ENCODE measurements at places on chromosomes 6 and 20.

GRCh38 chr6:13288969-13289391, 39.4 kb downstream of the TBC1D7 start:
- no peak for DNase-seq

DNA sequence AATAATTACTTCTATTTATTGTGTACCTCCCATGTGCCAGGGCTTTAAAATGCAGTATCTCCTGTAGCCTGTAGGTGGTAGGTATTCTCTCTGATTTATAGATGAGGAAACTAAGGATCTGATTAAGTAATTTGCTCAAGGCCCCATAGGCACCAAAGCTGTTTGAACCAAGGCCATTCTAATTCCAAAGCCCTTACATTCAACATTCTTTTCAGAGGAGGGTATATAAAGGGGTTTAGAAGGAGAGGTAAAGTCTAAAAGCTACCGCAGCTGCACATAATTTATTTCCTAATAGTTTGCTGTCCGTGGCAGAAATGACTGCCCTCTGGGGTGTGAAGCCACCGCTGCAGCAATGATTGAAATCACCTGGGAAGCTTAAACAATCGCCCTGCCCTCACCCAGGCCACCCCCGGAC, 95.0 kb upstream of the FAM8A1 start:
- no peak for DNase-seq

GRCh38 chr6:78551361-78551760, 316.0 kb upstream of the IRAK1BP1 start:
- DNase-seq, result no peak

DNA sequence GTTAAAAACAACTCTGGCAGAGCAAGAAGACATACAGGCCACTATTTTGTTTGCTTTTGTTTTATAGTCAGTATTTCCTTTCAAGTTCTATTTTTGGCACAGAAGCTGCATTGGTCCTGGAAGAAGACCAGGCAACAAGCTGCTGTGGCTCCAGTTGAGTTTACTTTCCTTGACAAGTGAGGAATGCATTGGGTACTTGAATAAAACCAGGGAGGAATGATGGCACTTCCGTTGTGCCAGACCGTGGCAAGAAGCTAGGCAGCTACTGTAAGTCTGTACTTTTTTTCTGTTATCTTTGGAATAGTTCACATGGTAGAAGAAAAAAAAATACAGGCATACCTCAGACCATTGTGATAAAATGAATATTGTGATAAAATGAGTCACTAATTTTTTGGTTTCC, 66.3 kb downstream of the NCOA3 start:
- DNase-seq, result no peak

DNA sequence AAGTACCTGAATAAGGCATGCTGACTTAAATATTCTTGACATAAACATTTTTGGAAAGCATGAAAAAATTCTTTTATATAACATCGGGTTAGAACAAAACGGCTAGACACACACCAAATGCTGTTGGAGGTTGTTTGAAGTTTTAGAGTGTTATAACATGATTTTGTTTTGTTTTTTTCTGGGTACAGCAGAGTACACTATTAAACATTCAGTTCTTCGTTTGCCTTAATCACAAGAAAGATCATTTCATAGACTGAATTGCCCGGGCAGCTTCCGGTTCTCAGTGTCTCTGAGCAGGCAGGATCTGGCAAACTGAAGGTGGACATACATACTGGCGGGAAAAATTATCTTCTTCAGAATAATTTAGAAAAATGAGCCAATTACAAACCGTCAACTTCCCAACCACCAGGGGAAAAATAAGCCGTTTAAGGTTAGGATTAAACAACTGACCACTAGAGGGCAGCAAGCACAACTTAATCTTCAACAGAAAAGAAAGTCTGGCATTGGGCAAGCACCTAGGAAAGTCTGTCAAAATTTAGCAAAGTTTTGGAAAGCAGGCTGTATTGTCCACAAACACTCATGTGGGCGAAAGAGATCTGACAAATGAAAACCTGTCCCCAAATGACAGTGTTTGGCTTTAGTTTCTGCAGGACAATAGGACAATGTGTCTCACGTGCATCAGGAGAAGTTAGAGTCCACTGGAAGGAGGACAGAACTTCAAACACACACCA, 15.0 kb downstream of the ZNF217 start:
- DNase-seq, result peak; percentile 4

DNA sequence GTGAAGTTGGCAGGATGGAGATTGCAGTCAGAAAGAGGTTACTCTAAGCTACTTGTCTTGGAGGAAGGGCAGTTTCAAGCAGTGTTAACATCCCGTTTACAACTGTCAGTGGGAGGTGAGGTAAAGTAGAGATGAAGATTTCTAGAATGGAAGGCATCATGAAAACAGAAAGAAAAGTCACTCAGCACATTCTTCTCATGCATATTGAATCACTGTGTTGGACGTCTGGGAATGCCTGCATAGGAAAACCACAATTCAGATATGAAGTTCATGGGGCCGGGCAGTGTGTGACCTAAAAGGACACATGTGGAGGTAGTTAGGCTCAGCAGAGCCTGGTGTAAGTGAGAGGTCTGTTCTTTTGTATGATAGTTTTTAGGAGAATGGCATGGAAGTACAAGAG, 73.5 kb upstream of the LAMP5 start:
- DNase-seq, result no peak

GRCh38 chr6:23696992-23697391, 429.0 kb upstream of the NRSN1 start:
- DNase-seq, result no peak

GRCh38 chr6:159513914-159514313, 179.1 kb downstream of the SOD2 start:
- no peak for DNase-seq

GRCh38 chr20:39849664-39850063, 839.4 kb downstream of the MAFB start:
- no peak for DNase-seq

GRCh38 chr6:108074057-108074358, 533 bp downstream of the OSTM1 start:
- DNase-seq, result no peak

DNA sequence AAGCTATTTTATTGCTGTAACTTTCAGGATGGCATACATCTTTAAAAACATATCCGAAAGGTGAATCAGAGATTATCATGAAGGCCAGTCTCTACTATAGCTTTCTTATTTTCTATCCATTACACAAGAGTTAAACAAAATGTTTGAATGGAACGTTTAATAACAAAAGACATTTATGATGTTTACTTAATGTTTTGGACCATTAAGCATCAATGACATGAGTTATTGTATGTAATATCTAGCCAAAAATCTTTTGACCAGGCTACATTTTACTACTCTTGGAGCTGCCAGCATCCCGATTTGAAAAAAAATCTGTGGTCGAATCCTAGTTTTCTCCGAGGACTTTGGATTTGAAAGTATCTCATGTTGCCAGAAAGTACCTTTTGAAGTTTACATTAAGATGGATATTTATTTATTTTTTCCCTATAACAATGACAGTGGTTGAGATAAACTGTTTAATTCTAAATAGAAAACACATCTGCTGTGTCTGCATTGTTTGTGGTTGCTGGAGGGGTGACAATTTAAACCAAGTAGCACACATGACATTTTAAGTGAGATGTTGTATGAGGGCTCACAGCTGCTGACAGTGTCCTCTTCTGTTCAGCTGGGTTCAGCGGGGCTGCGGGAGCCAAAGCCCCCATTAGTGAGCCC, 293.7 kb upstream of the TCF21 start:
- DNase-seq, result no peak

GRCh38 chr6:12069891-12070529, 57.9 kb downstream of the HIVEP1 start:
- DNase-seq, result no peak

DNA sequence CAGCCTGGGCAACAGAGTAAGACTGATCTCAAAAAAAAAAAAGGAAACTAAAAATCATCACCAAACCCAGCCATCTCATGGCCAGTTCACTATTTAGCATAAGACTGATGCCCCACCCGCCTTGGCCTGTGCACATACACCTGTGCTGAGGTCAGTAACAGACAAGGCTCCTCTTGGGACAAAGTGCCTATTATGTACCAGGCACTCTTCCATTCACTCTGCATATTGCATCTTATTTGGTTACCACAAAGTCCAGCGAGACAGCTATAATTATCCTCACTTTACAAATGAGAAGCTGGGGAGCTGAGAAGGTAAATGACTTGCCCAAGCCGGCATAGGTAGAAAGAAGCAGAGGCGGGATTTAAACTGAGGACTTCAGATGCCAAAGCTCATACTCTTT, 3.8 kb downstream of the PTPRT start:
- DNase-seq, result no peak

- DNase-seq, result no peak
These were observed 36.8 kb downstream of the HEBP2 start for GRCh38 chr6:138440758-138441357.

DNA sequence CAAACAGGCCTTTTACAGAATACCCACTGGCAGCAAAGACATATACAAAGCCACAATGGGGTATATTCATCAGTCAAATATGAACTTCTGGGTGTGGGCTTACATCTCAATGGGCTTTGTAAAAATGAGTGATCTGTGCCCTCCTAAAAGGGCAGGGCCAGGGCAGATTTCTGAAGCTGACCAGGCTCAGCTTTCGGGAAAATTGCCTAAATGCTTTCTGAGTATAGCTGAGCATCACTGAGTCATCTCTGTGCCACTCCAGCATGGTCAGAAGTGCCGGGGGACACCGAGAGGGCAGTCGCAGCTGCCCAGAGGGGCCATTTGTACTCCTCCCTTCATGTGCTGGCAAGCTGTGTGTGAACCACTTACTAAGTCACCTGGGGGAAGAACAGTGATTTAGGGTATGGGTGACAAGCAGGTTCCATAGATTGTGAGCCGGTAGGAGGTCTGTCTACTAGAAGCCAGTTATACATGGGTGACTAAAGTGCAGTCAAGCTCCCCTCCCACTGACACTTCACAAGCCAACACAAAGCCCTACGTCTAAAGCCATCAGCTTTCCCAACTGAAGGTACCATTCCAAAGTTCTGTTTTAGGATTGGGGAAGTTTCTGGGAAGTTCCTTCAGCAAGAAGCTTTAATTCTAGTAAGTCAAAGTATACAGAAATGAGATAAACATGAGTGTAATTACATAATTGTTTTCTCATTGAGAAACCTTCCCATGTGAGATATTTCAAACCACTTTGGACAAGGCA, 147.6 kb upstream of the TAB2 start:
- DNase-seq, result no peak

DNA sequence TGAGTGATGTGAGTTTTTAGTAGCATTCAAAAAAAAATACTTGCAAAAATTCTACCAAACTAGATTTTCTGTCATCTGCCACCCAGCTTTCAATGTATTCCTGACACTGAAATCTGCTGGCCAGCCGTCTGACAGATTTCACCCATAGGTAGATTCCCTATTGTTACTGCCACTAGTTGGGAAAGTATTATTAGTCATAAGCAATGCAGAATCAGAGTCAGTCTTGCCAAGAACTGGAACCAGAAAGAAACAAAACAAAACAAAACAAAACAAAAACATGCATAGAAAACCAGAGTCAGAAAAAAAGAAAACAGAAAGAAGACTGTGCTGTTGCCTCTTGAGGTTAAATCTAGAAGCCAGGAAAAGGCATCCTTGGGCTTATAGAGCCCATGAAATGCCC, 293.1 kb upstream of the KCNQ5 start:
- no peak for DNase-seq

DNA sequence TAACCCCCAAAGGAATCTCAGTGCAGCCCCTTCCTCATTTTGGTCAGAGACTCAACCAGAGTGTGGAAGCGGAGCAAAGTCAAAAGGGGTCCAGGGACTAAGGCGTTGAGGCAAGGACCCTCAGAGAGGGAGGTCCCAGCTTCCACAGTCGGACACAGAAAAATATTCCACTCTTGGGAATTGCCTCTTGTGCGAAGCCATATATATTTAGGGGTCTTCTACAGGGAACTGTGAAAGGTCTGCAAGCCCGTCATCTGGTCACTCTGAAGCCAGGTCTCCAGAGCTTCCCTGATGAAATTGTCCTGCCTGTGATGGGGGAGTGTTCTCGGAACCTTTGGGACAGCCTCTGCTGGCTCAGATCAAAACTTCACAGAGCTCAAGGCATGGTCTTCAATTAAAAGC, 160.8 kb downstream of the TBXT start:
- DNase-seq, result no peak

DNA sequence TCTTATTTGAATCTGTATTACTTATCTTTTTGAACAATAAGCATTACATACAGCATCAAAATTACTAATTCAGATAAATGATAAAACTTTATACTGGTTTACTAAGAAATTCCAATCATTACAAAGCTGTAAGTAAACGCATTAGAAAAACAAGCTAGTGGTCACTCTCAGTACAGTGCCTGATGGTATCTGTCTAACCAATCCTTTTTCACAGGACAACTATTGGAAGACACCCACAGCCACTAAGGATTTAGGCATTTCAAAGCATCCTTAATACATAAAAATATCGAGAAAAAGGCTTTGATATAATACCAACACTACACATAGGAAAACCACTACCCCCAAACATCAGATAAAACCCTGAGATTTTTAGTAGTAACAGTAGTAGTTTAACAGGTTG, 2.6 kb downstream of the CD164 start:
- no peak for DNase-seq
